CD4-positive, alpha-beta T cell treated with Interleukin-17A for 4 hours (primary cell): ENCODE measurements at places on chromosomes 11 and 22.
A peak's percentile ranks its signal among the peaks of the same experiment; 100 is the strongest.

DNA sequence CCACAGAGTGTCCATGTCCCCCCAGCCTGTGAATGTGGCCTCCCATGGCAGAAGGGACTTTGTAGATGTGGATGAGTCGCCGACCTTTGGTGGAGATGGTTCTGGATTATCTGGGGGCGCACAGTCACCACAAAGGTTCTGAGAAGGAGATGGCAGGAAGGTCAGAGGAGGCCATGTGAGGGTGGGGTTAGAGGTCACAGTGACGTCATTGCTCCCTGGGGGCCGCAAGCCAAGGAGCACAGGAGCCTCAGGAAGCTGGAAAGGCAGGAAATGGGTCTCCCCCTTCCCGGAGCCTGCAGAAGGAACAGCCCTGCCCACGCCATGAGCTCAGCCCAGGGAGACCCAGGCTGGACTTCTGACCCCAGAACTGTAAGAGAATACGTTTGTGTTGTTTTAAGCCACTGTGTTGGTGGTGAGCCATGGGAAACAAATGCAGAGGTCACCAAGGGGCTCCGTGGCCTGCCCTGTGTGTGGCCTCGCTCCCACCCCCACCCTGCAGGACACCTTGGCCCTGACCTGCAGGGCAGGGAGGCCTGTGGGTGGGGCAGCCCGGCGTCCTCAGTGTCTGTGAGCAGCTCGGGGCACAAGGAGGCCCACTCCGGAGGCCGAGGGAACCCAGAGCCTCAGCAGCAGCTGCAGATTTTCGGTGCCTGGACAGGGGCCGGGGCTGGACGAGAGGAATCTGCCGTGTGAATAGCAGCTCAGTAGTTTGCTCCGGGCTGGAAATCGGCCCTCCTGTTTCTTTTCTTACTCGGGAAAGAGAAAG lies 32.1 kb downstream of the GRAMD4 start:
- no peak for DNase-seq

DNA sequence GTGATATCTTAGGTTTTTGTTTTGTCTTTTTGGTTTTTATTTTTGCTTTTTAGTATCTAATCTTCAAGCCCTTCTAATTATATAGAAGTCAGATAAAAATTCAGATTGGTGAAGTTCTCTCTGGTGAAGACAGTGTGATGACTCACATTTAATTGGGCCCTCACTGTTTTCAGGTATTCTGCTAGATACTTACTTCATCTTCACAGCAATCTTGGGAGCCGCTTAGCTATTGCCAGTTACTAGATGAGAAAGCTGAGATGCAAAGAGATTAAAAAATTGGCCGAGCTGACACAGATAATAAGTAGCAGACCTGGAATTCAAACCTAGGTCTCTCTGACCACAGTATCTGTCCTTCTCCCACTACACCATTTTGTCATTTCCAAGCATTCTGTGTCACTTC lies 75.0 kb downstream of the PPP2R1B start:
- DNase-seq: no peak

DNA sequence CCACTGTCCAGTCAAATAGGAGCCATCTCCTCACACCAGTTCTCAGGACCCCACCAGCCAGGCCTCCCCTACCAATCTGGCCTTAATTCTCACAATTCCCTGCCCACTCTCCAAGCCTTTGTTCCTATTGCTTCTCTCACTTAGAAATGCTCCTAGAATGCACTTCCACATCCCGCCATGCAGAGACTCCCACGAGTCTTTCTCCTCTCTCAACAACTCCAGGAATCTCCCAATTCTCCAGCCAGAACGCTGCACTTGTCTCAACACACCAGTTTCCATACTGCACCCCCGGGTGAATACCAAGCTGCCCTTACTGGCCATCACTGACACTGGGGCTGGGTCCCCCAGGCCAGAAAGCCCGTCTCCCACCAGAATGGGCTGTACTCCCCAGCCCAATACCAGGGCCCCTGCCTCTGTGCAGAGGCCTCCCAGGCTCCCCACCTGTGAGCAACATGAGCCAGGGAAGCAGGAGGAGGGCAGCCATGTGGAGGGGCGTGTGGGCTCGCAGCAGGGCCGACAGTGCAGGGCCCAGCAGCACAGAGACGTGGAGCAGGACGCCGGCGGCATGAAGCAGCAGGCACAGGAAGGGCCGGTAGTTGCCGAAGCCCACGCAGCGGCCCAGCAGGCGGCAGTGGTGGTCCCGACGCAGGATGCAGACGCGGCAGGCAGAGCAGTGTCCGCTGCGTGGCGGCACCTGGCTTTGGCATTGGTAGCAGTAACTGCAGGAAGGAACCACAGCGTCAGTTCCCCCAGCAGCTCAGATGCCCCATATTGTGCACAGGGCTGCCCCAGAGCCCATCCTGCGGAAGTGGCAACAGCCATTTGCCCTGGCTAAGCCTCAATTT lies 2.4 kb downstream of the ZDHHC24 start:
- peak; percentile 72 for DNase-seq

- DNase-seq: no peak
These were observed 9.1 kb upstream of the RANBP1 start for GRCh38 chr22:20106849-20107237.

DNA sequence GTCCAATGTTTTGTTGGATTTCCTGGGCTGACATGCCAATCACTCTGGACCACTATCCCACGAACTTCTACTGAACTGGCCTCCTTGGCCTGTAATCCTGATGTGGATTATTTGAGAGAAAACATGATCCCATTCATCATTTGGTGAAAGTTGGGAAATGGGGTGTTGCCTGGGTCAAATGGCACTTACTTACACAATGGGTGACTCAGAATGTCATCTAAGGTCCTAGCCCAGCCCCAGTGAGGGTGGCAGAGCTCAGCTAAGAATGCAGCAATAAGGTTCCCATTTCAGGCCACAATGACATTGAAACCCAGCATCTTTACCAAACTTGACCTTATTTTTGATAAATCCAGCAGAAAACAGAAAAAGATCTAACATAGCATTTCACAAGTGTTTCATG lies 8.0 kb upstream of the DSCAML1 start:
- no peak for DNase-seq

DNA sequence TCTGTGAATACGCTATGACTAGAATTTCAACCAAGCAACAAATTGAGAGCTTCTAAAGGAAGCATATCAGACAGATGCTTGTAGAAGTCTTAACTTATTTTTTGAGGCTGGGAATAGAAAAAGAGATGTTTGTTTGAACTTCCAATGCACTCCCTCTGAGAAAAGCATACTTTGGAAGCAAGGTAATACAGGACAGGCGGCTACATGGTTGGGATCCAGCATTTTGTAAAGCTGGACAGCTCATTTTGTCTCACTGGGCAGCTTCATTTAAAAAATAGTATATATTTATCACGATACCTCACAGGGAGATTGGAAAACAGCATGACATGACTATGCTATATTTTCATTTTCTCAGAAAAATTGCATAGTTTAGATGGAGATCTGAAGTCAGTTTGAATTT lies 821.3 kb upstream of the API5 start:
- no peak for DNase-seq

GRCh38 chr22:44505796-44506354 lies 7.8 kb upstream of the RTL6 start:
- no peak for DNase-seq

GRCh38 chr22:37625737-37626136 lies 13.7 kb upstream of the SH3BP1 start:
- no peak for DNase-seq

DNA sequence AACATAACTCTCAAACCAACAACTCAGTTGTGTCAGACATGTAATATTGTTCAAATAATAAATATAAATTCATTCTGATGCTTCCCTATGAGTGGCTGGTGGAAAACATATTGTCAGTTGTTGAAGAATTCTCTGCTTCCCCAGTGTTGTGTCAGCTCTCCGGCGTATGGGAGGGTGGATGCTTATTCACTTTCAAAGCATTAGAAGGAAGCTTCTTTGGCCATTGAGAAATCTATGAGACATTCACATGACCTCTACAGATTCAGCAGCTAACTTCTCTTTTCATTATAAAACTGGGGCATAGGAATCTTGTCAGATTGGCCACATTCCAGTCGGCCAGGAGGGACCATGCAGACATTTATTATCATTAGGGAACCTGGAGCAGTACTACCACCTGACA lies 2.9 kb downstream of the OR51V1 start:
- no peak for DNase-seq

DNA sequence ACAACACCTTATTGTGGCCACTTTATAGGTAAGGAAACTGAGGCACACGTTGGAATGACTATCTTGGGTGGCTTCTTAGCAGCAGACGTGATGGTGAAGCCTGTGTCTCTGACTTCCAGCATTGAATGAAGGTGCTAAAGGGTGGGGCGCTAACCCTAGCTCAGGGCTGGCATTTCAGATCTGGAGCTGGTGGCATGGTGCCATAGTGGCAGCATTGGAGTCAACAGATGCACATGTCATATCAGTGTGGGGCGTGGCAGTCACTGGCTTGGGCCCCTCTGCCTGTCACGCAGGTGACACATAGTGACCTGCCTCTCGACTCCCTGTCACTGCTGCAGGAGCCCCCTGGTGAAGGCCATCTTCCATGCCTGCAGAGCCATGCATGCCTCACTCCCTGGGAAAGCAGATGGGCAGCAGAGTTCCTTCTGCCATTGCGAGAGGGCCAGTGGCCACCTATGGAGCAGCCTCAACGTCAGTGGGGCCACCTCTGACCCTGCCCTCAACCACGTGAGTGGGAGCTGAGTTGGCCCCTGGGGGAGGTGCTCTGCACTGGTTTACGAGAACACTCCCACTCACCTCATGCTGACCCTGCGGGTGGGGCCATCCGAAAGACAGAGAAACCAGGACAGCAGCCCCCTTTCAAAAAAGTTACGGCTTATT lies 14.8 kb downstream of the SHISA8 start:
- DNase-seq: no peak

DNA sequence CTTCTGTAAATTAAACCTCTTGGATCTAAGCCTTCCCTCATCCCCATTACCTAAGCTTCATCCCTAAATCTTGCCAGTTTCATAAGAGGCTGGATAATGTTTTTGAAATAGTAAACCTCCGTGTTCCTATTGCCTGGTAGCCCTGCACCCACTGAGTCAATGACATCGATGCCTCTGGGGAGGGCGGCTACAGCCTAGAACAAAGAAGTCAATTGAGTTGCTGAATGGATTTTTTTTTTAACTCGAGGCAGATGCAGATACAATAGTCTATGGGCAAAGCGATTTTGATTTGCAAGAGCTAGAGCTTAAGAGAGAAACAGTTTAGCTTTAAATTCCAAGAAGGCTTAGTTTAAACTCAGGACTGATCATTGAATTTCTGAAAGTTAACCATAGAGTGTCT lies 121.3 kb downstream of the NECTIN1 start:
- no peak for DNase-seq
